D341Med (cell line): ENCODE measurements at places on chromosomes 16 and 17.

GRCh38 chr17:6269478-6269877 is 165.4 kb downstream of the AIPL1 start:
- no peak for DNase-seq

GRCh38 chr16:16052916-16053315 is 103.5 kb downstream of the ABCC1 start:
- DNase-seq: no peak

DNA sequence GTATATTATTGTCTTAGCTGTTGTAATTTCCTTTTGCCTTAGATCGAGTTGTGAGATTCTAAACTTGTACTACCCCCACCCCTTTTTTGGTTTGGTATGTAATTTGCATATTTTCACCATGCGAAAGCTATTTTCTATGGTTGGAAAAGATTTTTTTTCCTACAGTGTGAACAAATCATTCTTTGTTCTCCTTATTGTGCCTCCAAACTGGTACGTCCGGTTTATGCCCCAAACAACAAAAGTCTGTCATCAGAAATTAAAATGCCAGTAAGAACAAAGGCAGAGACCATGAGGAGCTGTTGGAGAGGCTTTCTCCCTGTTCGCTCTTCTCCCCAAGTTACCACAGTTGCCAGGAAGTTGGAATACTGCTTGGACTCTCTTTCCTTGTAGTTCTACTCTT is 66.1 kb downstream of the BCAS3 start:
- DNase-seq: no peak

DNA sequence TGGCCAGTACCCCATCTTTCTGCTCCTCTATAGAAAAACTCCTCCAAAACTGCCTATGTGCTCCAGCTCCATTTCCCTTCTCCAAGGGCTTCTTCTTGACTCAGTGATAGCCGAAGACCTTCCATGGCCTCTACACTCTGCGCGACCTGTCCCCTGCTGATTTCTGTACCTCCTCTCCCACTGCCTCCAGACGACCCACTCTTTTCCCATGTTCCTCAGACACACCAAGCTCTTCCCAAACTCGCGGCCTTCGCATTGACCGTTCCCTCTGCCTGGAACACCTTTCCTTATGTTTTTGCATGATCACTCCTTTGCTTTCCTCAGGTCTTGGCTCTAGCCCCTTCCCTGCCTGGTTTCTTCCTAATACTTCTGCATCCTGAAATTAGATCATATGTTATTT is 255.6 kb upstream of the SDK2 start:
- no peak for DNase-seq

GRCh38 chr17:45171338-45172231 is 9.9 kb downstream of the HEXIM2 start:
- DNase-seq: peak; percentile 47

DNA sequence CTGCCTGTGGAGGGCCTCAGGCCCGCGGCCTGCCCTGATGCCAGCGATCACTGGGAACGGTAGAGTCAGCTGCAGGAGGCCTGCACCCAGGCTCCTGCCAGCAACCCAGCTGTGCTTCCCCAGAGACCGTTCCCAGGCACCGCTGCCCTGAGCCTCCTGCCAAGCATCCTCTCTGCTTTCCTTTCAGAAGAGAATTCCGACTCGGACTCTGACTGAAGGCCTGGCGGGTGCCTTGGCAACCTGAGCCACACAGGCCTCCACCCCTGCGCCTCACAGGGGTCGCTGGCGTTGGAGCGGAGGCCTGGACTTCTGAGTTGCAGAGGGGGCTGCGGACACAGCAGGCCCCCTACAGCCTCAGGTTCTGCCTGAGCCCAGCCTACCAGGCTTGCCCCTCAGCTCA is 7.9 kb downstream of the CMTM3 start:
- no peak for DNase-seq

DNA sequence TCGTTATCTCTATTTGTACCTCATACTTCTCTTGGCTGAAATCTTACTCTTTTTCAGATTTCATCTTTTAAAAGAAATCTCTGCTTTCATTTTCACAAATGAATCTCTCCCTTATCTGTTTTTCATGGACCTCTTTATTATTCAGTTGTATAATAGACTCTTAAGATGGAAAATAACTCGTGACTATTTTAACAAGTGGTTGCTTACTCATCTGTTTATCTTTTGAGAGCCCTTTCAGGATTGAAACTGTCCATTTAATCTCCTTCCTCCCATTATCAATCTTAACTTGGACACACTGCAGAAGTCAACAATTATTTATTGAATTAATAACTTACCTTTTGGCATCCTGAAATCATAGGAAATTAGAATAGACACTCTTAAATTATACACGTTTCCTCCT is 68.8 kb downstream of the ABCA8 start:
- no peak for DNase-seq

DNA sequence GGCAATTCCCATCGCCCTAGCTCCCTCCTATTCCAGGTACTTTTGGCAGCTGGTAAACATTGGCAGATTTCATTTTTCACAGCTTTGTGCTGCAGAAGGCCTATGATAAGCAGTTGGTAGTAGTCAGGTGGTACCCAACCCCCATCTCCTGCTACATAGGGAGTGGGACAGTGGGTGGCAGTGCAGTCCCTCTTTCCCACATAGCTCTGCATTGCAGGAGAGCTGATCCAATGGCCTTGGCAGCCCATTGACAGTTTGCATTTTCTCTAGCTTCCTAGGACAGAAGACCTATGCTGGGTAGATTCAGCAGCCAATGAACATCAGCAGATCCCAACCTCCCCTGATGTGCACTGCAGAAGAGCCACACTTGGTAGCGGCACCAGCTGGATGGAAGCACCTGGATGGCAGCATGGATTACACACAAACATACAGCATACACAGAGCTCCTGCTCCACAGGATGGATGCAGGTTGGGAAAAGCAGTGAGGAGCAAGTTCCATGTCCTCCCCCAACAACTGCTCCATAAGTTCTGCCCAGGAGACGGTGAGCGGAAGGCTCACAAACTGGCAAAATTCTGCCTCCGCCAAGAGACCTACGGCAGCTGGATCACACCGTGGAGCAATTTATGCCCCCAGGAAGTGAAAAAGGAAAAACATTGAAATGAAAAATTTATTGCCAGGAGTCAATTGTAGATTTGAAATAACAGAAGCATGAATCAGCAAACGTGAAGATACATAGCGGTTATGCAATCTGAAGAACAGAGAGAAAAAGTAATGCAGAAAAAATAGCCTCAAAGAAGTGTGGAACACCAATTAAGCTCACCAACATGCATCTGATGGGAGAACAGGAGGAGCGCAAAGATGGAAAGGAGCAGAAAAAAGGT is 95.7 kb downstream of the CACNG1 start:
- DNase-seq: no peak

- DNase-seq: no peak
Observed at GRCh38 chr16:21989133-21989532, 11.8 kb downstream of the PDZD9 start.

DNA sequence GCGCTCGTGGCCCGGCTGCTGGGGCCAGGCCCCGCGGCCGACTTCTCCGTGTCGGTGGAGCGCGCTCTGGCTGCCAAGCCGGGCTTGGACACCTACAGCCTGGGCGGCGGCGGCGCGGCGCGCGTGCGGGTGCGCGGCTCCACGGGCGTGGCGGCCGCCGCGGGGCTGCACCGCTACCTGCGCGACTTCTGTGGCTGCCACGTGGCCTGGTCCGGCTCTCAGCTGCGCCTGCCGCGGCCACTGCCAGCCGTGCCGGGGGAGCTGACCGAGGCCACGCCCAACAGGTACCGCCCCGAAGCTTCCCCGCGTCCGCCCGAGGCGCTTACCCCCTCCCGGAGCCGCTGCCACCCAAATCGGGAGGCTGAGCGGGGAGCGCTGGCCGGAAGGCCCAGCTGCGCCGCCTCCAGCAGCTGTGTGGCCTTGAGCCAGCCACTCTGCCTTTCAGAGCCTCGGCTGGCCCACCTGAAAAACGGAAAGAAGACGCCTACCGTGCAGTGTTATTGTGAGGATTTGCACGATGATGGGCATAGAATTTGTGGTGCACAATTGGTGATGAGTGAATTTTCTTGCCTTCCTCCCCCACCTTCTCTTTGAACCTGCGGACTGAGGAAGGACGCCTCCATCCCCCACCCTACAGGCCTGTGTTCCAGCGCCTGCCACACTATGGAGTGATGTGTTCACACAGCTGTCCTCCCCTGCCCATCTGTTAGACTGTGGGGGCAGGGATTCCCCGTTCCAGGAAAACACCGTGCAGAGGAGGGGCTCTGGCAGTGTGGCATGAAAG is 523 bp downstream of the NAGLU start:
- DNase-seq: peak; percentile 95

DNA sequence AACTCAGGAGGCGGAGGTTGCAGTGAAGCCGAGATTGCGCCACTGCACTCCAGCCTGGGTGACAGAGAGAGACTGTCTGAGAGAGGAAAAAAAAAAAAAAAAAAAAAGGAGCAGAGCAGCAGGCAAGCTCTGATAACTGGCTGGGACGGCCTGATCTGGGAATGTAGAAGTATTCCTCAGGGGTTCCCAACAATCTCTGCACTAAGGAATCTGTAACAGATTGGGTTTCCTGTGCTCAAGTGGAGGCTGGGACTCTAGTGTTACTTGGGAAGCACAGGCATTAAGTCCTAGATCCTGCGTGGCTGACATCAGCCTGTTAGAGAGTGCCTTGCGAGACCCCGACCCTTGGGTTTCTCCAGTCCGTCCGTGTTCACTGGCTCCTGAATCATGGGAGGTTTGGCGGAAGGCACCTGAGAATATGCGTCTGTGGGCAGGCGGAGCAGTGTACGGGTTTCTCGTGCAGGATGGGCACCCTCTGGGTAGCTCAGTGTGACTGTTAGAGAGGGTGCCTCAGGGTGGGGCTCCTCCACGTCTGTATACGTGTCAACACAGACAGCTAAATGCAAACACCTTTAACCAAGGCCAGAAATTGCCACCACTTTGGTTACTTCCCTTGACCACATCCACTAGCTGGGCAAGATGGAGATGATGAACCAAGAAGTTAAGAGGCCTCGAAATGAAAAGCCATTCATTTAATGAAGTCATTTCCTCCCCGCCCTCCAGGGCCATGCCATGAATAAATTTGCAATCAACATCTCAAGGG is 174.9 kb upstream of the RPL38 start:
- DNase-seq: no peak

- no peak for DNase-seq
Observed at GRCh38 chr16:64780445-64780844, 341.4 kb downstream of the CDH11 start.

DNA sequence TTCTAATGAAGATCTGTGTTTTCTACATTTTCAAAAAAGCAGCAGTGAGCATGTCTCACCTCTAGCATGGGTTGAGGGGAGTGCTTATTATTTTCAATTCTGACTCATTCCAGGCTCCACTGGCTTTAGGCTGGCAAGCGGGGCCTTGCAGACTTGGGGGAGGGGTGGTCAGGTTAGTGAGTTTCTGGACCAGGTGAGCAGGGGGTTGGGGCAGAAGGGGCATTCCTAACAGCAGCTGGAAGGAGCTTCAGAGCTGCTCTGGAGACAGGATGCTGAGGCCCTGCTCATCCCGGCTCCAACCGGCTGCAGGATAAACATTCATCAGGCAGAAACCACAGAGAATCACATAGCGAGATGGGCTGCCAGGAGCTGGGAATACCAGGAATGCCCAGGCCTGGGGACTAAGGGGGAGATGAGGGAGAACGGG is 10.5 kb upstream of the KRT19 start:
- no peak for DNase-seq
